Heart right ventricle (tissue), 16 donors: ENCODE measurements at places on chromosomes 5 and 9.

DNA sequence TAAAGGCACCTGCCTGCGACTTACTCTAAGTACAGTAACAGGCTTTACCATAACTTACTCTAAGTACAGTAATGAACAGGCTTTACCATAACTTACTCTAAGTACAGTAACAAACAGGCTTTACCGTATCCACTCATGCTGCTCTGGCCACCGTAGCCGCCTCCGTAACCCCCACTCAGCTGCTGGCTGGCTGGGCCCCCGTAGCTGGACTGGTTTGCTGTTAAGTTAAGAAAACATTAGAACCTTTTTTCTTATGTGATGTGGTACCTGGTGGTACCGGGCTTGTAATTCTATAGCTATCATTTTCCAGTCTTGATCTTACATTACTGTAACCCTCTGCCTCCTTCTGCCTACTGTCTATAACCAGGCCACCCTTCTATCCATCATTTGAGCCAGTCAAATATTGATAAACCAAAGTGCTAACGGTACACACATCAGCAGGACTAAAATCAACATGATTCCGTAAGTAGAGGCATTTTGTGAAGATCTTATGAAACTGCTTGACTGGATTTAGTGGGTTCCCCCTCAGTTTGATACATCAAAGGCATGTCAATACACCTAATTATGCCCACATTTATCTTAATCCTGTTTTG, 7.4 kb downstream of the HNRNPH1 start:
- DNase-seq, result no peak

DNA sequence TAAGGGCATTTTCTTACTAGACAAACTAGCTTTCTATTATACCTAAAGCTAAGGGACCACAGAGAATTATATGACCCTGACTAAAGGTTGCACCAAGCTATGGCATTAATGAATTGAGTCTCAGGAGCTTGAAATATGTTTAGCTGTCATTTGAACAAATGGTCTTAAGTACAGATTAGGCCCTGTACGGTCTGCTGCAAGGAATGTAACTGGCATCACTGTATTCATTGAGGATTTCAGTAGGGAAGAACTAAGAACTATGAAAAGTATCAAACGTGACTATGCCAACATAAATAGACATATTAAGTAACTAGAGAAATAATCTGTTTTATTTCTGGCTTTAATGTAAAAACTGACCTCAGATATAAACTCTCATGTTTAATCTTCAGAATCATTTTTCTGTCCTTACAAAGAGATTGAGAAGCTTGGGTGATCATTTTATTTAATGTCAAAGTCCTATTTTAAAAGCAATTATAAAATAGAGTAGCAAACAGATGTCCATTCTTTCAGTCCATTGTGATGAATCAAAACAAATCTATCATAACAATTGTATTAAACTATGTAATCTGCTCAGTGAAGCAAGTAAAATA, 845.9 kb downstream of the MAT2B start:
- DNase-seq, result no peak

DNA sequence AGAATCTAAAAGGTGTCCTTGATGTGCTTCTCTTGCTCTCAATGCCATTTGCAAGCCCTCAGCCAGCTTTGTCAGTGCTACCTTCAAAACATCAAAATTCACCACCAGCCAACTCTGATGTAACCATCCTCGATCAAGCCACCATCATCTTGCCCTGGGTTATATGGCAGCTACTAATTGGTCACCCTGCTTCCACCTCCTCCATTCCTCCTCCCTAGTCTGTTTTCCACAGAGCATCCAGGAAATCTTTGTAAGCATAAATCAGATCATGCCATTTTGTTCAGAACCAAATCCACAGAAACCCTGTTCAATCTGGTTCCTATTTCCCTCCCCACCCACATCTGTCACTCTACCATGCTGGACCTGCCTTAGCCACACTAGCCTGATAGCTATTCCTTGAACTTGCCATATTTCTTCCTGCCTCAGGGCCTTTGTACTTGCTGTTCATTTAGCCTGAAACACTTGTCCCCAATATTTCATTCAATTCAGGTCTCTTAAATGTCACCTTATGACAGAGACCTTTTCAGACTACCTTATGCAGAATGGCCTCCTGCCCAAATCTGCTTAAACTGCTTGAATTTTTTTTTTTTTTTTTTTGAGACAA, 1.9 kb upstream of the B4GALT1 start:
- DNase-seq, result no peak

DNA sequence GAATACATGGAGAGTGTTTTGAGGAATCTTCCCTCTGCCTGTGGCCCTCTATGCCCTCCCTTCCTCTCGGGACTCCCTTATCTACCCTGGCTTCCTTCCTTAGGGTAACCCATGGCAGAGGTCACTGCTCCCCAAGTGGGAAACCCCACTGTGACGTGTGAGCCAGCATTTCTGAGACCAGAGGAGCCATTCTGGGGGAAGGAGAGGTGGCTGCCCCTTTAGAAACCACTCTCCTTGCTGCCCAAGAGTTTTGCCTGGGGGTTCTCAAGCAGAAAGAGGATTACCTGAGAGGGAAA, 23.1 kb downstream of the CCNJL start:
- no peak for DNase-seq

- DNase-seq, result peak; percentile 60
These were observed at the start of gene PCDHGB1 for GRCh38 chr5:141349917-141350619. Gene PCDHGB1, plus strand, starts transcription at chr5:141350099. Its CDS starts 162 bp downstream, at chr5:141350261.

DNA sequence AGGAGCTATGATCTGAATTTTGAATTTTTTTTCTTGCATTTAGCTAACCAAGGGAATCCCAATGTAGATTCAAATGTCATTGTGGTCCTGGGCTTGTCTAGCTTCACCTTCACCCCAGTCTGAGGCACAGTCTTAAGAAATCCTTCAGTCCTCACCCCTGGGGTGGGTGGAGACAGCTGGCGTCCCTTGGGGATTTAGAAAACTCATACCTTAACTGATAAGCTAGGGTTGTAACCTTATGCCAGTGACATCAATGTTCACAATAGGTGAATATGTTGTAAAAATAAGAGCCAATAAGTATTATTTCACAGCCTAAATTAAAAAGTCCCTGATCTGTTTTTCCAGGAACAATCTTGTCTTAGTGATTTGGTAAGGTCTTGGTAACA, 4.6 kb downstream of the ISOC1 start:
- no peak for DNase-seq

DNA sequence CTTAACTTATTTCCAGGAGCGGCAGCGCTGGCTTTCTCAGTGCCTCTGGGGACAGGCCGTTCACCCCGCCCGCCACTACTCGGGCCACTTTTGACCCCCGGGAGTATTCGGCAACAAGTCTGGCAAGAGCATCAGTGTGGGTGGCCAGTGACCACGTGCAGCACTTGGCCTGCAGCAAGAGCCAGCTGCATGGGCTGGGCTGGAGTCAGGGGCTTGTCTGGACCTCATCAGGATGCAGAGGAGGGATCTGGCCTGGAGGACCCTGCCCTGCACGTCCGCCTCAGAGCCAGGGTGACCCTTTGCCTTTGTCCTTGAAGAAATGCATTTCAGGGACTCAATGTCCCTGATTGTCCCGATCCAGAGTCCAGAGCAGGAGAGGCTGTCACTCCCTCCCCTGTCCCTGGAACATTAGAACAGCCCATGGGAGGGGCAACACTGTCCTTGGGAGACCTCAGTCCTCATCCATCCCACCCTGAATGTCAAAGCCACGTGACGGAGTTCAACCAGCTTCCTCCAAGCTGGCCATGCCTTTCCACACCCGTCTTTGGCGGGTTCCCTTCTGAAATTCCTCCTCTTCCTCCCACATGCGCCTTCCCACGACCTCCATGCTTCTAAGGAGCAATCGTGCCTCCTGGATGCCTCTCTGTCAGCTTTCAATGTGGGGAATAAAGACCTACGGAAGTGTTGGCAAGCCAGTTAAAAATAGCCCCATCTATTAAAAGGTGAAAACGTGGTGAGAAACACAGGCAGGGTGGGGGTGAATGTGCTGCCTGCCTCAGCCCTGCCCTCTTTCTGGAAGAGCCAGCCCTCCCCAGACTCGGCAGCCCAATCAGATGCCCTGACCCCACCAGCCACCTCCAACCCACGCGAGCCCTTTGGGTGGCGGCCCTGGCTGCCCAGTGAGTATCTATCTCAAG, 99.0 kb downstream of the OLFM1 start:
- DNase-seq, result peak; percentile 26

GRCh38 chr5:126745259-126745992, 31.5 kb upstream of the LMNB1 start:
- no peak for DNase-seq
